Body of pancreas (tissue), 4 donors: ENCODE measurements at places on chromosomes 1 and 21.
A peak's percentile ranks its signal among the peaks of the same experiment; 100 is the strongest.

DNA sequence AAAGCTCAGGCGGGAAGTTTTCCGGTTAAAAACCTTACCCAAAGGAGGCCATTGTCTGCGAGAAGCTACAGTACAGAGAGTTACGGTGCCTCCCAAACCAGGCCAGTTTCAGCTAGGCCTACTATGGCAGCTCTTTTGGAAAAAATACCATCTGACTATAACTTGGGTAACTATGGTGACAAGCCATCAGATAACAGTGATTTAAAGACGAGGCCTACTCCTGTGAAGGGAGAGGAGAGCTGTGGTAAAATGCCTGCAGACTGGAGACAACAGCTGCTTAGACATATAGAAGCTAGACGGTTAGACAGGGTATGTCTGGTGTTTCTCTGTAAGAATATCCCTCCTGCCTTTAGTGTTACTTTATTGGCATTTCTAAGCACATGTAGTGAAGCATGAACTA, 165.9 kb downstream of the LRRC40 start:
- no peak for DNase-seq

DNA sequence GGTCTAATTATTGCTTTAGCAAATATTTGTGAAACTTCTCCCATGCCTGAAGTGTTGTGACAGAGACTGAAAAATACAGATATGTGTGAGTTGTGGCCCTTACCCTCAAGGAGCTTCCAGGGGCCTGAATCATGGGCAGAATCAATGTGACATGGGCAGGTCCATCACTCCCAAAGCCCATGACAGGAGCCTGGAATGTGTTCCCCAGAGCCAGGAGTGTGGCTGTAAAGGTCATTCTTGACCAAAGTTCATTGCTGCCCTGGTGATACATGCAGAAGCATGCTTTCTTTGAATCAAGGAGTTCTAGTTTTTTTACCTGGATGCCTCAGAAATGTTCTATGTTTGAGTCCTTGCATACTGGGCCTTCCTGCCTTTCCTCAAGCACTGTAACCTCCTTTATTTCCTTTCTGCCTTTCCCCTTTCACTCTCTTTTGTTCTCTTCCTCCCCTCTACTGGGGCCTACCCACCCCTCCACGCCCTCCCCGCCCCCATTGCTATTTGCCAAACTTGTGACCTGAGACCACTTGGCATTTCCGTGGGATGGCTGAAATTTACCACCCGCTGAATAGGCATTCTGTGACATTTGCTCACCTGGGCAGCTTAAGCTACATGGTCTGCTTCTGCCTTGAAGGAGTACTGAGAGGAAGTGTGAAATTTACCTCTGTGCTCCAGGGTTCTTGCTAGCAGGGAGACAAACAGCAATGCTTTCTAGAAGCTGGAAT, 19.7 kb downstream of the PBX1 start:
- no peak for DNase-seq

DNA sequence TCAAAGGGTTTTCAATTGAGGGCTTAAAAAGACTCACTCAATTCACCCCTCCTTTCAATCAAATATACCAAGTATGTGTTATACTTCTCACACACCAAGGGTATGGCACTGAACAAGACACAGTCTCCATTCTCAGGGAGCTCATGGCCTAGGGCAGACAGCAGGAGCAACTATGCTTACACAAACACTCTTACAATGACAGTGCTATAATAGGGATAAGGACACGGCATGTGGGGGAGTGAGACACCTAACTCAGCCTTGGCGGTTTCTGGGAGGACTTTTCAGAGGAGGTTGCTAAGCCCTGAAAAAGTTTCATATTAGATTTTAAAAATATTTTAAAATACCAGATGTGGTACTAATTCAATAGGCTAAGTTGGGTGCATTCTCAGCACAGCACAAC, 22.7 kb upstream of the SYT6 start:
- DNase-seq, result no peak

DNA sequence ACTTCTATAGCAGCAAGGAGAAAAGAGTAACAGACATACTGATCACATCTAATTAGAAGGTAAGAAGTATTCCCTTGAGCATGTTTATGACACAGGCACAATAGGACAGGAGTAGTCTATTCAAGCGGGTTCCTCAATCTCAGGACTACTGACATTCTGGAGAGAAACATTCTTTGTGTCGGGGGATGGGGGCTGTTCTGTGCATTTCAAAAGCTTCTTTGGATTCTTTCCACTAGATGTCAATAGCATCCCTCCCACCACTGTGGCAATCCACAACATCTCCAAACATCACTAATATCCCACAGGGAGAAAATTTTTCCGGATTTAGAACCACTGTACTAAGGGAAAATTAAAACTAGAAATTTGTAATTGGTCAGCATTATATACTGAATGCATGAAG, 56.9 kb downstream of the ADAMTS5 start:
- DNase-seq, result no peak

DNA sequence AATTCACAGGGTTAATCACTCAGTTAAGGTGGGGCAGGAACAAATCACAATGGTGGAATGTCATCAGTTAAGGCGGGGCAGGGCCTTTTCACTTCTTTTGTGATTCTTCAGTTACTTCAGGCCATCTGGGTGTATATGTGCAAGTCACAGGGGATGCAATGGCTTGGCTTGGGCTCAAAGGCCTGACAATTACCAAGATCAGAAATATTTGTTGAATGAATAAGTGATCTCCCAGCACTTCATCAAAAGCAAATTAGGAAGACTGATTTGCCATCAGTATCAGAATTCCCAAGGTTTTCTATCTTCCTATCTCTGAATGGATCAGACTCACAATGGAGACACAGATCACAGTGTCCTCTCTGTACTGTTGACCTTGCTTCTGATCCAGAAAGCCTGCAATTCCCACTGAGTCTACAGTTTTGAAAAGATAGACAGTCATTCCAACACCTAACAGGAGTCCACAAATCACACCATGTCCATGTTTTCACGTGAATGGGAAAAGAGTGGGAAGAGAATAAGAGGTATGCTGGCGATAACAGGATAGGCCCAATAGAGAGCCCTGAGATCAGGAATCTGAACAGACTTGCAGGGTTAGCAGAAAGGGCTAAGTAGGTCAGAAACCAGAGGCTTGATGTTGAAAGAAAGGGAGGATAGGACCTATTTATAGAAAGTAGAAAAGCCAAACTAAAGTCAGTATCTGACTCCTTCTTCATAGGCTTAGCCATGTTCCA, 75.3 kb downstream of the KCNK1 start:
- no peak for DNase-seq

DNA sequence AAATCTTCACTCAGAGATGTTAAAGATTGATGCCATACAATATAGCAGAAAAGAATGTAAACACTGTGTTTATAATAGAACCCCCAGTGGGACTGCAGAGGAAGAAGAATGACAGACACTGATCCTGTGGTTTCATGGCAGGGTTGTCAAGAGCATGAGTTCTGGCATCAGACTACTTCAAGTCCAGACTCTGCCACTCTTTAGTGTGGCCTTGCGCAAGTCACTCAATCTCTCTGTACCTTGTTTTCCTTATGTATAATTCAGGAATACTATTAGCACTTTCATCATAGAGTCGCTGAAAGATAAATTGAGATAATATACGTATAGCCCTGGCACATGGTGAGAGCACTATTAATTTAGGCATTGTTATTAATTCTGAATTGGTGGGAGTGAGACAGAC, 38.5 kb upstream of the BCL9 start:
- no peak for DNase-seq

DNA sequence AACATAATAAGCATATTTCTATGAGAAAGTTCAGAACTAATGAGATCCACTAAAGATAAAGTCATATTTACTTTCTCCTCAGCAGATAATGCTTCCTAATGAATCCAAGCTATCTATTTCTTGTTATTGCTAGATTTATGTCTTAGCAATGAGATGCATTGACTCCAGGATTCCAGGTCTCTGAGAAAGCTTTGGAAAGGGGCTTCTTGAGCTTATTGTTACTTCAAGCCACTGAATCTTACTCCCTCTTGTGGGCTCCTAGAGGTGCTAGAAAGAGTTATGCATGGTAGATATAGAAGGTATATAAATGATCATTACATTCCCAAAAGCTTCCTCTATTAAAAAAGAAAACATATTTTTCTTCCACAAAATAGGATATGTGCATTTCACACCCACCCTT, 246.4 kb upstream of the ADAMTS5 start:
- DNase-seq, result no peak

DNA sequence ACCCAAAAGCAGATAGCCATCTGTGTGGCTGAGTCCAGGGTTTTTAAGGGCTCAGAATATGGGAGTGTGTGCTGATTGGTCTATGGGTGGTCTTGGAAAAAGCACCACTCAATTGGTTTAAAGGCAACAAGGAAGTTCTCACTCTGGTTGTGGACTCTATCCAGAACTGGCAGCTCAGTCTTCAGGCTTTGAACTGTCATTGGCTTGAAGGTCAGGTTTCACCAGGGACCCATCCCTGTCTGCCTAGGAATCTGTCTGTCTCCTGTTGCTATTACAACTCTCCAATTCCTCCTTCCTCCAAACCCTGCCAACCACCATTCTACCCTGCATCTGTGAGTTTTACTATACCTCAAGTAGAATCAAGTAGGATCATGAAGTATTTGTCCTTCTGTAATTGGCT, 341.7 kb upstream of the ADGRL2 start:
- no peak for DNase-seq

GRCh38 chr21:37769656-37770055, 146.6 kb downstream of the KCNJ6 start:
- no peak for DNase-seq

- no peak for DNase-seq
Observed at GRCh38 chr1:236113324-236114032, 28.9 kb upstream of the GPR137B start.

- DNase-seq, result peak; percentile 31
Observed at GRCh38 chr1:86018283-86018923, 138.2 kb downstream of the COL24A1 start.

DNA sequence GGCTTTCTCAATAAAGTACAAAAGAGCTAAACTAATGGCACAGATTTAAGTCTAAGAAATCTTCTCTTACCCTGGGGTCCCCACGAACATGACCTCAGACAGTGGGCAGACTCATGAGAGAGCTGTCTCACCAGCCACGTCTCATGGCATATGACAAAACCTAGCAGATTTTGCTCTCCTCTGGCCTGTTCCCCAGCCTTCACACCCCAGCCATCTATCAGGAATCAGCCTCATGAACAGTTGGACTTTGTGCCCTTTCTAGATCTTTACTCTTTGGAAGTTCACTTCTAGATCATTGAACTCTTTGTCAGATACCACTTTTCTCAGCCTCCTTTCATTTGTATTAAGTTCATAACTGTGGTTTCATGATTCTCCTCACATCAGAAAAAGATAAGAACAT, 14.2 kb upstream of the HSD3B1 start:
- no peak for DNase-seq

DNA sequence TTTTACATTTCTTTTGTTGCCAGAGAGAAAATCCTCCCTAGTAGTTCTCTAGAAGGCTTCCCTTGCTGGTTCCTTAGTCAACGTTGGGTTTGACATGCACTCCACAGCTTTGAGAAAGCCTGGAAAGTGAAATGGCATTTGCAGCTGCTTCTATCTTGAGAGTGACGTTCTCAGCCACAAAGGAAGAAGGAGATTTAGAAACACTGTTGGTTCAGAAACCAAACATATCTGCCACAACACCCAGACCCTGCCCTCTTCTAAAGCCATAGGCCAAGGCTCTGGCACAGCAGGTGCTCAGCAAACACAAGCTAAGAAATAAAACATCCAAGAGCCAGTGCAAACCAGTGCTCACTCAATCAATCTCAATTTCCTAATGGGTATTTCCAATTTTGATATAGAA, 121.4 kb downstream of the CCDC185 start:
- no peak for DNase-seq

DNA sequence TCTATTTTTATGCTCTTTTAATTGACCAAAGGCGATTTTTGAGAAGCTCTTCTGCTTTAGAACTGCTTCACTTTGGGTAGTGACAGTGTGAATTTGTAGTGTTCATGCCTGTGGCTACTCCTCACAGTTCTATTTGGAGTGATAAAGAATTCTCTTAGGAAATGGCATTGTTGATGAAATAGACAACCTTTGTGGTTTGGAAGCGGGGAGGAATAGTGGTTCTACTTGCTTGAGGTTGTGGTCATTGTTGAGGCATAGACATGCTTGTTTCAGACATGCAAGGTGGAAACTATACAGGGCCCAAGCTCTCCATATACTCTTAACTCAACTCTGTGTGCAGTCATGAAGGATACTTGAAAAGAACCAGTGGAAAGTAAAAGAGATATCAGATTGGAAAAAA, 481.1 kb upstream of the NEGR1 start:
- no peak for DNase-seq

- no peak for DNase-seq
Observed at GRCh38 chr1:981955-982558, at the start of gene PERM1. TSS of gene PERM1 (minus strand) at chr1:982093. CDS start at chr1:981029, 1,064 bp downstream.

DNA sequence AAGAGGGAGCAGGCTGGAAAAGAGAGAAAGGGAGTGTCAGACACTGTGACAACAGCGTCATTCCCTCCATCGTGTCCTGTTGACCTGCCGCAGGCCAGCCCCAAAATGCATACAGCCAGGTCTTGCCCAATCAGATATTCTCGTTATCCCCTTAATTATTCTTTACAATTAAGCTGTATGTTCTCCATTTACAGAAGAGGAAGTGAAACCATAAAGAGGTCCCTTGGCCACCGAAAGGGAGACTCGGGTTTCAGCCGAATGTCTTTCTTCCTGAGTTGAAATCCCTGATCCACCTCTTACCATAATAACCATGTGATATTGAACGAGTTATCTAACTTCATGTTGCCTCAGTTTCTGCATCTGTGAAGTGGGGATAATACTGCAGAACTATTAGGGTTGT, 70.5 kb downstream of the IGSF21 start:
- DNase-seq, result no peak

DNA sequence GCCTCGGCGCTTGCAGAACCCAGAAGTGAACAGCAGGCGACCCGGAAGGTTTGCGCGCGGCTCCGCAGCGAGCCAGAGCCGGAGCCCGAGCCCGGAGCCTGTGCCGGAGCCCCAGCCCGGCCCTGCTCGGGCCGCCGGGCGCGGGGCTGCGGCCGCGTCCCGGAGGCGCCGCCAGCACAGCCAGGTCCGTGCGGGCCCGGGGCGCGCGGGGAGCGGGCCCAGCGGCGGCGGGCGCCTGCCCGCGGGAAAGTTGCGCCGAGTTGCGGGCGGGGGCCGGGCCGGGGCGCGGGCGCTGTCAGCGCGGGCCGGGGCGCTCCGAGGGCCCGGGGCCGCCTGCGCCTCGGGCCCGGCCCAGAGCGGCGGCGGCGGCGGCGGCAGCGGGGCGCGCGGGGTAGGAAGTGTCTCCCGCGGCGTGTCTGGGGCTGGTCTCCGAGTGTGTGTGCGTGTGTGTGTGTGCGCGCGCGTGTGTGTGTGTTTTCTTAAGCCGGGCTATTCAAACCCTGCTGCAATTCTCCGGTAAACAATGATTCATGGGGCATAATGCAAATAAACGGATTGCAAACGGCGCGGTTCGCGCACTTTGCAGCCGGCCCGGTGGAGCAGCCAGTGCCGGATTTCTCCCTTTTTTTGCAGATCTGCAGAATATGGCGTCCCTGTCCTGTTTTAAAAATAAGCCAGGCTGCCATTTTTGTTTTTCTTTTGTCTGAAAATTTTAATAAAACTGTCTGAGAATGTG, at the start of gene ZNF362:
Gene ZNF362, plus strand, starts transcription at position 22 of the 736 bp plus-strand sequence. CDS start 14,083 bp downstream, outside the sequence.
- DNase-seq, result peak; percentile 78
